Thoracic aorta (tissue), 2 donors: ENCODE measurements at places on chromosomes 12 and 14. TPM values are rescaled to one million over a fixed set of nuclear protein-coding genes. Genes with fewer than 3 reads are reported as not detected.

DNA sequence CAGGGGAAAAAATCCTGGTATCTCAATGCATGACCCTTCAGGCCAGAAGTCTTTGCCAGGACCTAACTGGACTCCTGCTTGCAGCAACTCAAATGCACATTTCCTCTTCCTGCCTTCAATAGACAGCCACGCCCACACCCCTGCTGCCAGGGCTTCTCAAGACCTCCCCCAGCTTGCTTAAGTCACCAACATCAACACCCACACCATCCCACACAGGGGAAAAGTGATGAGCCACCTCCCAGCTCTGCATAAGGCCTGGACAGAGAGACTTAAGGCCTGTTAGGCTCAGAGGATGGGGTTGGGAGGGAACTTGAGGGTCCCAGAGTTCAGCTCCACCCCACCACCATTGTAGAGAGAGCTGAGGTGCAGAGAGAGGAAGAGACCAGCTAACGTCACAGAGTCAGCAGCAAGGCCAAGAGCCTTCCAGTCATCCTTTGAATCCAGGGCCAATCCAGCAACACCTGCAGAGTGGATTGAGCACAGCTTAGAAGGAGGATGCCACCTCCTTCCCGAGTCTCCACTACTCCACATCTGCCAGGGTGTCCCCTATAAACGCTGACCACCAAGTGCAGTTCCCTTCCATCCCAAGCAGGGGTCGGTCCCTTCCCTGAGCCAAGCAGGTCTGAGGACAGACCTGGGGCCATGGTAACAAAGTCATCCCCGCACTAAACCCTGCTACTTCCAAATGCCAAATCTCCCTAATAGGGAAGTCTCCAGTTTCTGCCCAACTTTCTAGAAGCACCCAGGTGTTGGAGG is 50.0 kb downstream of the KDM2B start:
- H3K36me3 ChIP-seq, result no peaks in the 10 kb centered on the region
- H3K4me3 ChIP-seq, result no peak overlapping the region
- H3K27me3 ChIP-seq, result no peaks in the 10 kb centered on the region
- H3K4me1 ChIP-seq, result peaks cover 13% of the 10 kb centered on the region

DNA sequence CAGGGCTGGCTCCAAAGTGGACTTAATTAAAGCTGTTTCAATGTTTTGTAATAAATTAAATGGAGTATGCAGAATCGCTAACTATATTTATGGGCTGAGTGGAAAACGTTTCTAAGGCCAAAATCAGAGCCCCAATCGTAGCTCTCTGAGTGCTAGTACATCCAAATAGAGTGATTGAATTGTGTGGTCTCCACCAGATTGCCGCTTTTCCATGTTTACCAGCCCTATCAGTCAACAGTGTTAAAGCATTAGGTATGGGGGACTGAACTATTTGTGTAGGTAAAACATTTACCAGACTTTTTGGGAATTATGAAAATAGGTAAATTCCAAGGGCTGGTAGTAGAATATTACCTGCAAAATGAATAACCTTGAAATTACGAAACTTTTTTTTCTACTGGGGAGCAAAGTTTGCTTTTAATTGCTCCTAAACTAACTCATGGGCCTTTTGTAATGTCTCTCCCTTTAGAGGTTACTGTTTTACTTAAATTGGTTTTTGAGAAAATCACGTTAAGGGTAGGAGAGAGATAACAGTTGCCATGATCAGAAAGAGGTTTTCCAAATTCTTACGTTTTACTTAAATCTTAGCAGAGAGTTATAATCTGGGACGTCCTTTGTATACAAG is 28.0 kb upstream of the METAP2 start:
- H3K4me1 ChIP-seq, result no peaks in the 10 kb centered on the region
- H3K36me3 ChIP-seq, result no peaks in the 10 kb centered on the region
- no peak overlapping the region for H3K27ac ChIP-seq
- no peaks in the 10 kb centered on the region for H3K27me3 ChIP-seq

DNA sequence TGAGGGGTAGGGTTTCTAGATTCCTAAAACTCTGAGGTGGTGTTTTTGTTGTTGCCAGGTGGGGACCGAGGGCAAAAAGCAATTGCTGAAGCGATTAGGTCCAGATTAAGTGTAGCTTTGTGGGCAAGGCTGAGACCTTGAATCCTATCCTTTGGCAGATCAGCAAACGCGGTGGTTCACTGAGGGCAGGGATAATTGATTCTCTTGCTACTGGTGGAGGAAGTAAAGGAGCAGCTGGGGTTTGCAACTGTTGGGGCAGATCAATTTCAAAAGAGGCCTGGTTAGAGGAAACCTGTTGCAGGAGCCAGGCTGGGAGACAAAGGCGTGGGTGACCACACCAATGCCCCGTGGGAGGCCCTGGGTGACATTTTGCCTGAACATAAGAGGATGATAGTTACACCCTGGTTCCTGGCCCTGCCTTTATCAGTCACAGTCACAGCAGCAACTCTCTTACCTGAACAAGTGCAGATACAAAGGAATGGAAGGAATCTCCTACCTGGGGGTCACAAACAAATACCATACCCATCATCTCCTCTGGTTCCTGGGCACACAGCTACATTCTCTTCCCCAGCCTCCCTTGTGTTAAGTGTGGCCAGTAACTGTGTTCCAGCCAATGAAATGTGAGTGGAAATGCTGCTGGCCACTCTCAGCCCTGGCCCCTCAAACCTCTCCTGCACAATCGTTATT is 43.3 kb upstream of the RASSF3 start:
- no peak overlapping the region for H3K4me3 ChIP-seq
- no peaks in the 10 kb centered on the region for H3K27me3 ChIP-seq
- no peak overlapping the region for H3K27ac ChIP-seq
- DNase-seq, result no peak
- no peaks in the 10 kb centered on the region for H3K4me1 ChIP-seq

DNA sequence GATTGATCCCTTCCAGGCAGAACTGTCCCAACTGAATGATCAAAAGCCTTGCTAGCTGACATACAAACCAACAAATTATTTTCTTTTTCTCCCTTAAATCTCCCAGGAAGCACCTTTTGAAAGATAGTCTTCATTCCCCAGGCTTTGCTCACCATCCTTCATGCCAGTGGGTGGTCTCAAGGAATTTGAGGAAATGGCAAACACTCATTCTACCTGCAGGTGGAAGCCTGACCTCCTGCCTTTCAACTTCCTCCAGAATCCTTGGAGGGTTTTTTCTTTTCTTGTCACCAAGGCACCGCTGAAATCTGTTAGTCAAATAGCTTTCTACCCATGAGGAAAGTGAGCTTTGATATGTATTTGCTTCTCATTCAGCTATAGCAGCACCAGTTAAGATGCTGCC is 128.5 kb downstream of the WIF1 start:
- H3K36me3 ChIP-seq, result no peaks in the 10 kb centered on the region
- no peak for DNase-seq
- H3K27ac ChIP-seq, result no peak overlapping the region
- H3K4me1 ChIP-seq, result no peaks in the 10 kb centered on the region
- H3K4me3 ChIP-seq, result no peak overlapping the region

The ASCL1 gene
- not detected for total RNA-seq

The KRT2 gene
- 1.4 TPM for total RNA-seq

- no peaks in the 10 kb centered on the region for H3K27me3 ChIP-seq
- H3K4me1 ChIP-seq, result peaks cover 22% of the 10 kb centered on the region
- H3K27ac ChIP-seq, result no peak overlapping the region
- H3K36me3 ChIP-seq, result no peaks in the 10 kb centered on the region
- DNase-seq, result no peak
- peak overlapping the region; percentile 85 for H3K4me3 ChIP-seq
These were observed 931.4 kb downstream of the DIO2 start for GRCh38 chr14:79279645-79280597.

The ZDHHC22 gene
- not detected for total RNA-seq

The KRT78 gene
- total RNA-seq, result not detected

- no peaks in the 10 kb centered on the region for H3K4me1 ChIP-seq
- H3K27me3 ChIP-seq, result no peaks in the 10 kb centered on the region
- DNase-seq, result no peak
- H3K27ac ChIP-seq, result no peak overlapping the region
- no peak overlapping the region for H3K4me3 ChIP-seq
- H3K36me3 ChIP-seq, result no peaks in the 10 kb centered on the region
These were observed 220.7 kb downstream of the TTC6 start for GRCh38 chr14:37816135-37816534.

- peak overlapping the region; percentile 43 for H3K27ac ChIP-seq
- H3K4me1 ChIP-seq, result peaks cover 14% of the 10 kb centered on the region
- DNase-seq, result no peak
- H3K36me3 ChIP-seq, result no peaks in the 10 kb centered on the region
- H3K4me3 ChIP-seq, result peak overlapping the region; percentile 82
These were observed 565 bp downstream of the CCDC77 start for GRCh38 chr12:402029-402389.

GRCh38 chr14:54653712-54654469 is 87.0 kb downstream of the SAMD4A start:
- no peak for DNase-seq
- peaks cover 59% of the 10 kb centered on the region for H3K4me1 ChIP-seq
- H3K4me3 ChIP-seq, result no peak overlapping the region
- no peaks in the 10 kb centered on the region for H3K27me3 ChIP-seq
- no peaks in the 10 kb centered on the region for H3K36me3 ChIP-seq

The CSRP2 gene
- 75.0 TPM for total RNA-seq

The STXBP6 gene
- total RNA-seq, result 3.1 TPM

GRCh38 chr14:38583471-38583870 is 327.6 kb upstream of the CLEC14A start:
- no peaks in the 10 kb centered on the region for H3K36me3 ChIP-seq
- H3K27me3 ChIP-seq, result no peaks in the 10 kb centered on the region
- DNase-seq, result no peak
- H3K4me1 ChIP-seq, result no peaks in the 10 kb centered on the region

GRCh38 chr14:97626088-97626487 is 828.9 kb downstream of the VRK1 start:
- no peak overlapping the region for H3K27ac ChIP-seq
- H3K36me3 ChIP-seq, result no peaks in the 10 kb centered on the region
- H3K27me3 ChIP-seq, result no peaks in the 10 kb centered on the region
- DNase-seq, result no peak

DNA sequence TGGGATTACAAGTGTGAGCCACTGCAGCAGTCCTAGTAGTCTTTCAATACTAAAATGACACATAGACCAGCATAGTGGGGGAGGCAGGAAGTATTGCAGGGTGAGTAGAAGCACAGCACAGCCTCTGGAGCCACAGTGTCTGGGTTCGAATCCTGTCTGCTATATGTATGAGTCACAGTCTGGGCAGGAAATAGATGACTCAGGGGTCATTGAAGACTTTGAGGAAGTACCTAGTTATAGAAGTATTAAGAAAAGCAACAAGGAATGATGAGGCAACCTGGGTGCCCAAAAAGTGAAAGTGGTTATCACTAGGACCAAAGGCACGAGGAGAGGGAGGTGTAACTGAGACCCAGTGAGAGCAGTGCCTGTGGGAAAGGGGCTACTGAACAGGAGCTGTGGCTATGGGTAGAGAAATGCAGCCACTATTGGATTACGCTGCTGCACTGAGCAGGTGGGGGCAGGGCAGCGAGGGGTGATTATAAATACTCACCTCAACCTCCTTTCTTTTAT is 124.0 kb downstream of the PDE3A start:
- H3K4me1 ChIP-seq, result peaks cover 43% of the 10 kb centered on the region
- peak overlapping the region; percentile 0 for H3K4me3 ChIP-seq
- no peaks in the 10 kb centered on the region for H3K27me3 ChIP-seq
- DNase-seq, result peak; percentile 31

GRCh38 chr12:49019443-49020324 is 1.1 kb upstream of the PRKAG1 start:
- H3K4me3 ChIP-seq, result peak overlapping the region; percentile 90
- H3K27me3 ChIP-seq, result no peaks in the 10 kb centered on the region
- no peak for DNase-seq
- H3K4me1 ChIP-seq, result peaks cover 12% of the 10 kb centered on the region
- H3K27ac ChIP-seq, result peak overlapping the region; percentile 90
- peaks cover 14% of the 10 kb centered on the region for H3K36me3 ChIP-seq

DNA sequence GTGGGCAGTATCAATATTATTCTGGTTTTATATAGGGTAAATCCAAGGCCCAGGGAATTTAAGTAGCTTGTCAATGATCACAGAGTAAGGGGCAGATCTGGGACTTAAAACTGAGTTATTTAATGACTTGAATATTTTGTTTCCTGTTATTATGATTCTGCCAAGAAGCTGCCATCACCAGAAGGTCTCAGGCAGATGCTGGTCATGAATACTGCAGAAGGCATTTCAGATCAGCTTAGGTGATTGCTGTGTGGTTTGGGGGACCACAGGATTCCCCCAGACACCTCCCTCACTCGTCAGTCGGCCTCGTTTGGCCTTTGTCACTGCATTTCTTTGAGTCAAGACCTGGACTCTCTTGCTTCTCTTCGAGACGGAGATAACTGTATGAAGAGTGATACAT is 47.7 kb upstream of the EVL start:
- DNase-seq, result no peak
- H3K4me3 ChIP-seq, result no peak overlapping the region
- no peaks in the 10 kb centered on the region for H3K27me3 ChIP-seq

GRCh38 chr12:120342175-120343038 is 14.8 kb upstream of the PLA2G1B start:
- no peaks in the 10 kb centered on the region for H3K36me3 ChIP-seq
- H3K4me1 ChIP-seq, result no peaks in the 10 kb centered on the region
- DNase-seq, result no peak
- no peak overlapping the region for H3K4me3 ChIP-seq

DNA sequence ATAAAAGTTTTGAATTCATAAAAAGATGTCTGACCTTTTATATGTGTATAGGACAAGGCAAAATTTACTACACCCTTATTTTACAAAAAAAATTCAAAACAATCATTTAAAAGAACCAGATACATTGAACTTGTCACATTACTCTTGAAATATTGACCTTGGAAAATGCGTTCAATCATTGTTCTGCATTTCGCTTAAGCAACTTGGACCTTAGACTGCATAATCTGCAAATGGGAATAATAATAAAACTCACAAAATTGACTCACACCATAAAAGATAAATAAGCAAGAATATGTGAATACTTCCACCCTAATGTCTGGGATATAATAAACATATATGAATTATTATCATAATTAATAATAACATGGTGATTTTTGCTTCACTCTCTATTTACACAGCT is 69.4 kb upstream of the PTPRB start:
- no peak for DNase-seq
- H3K4me3 ChIP-seq, result no peak overlapping the region
- no peaks in the 10 kb centered on the region for H3K27me3 ChIP-seq
- H3K36me3 ChIP-seq, result no peaks in the 10 kb centered on the region

The LRRC43 gene
- not detected for total RNA-seq

GRCh38 chr14:105907276-105907675 is 380.9 kb downstream of the TMEM121 start:
- H3K36me3 ChIP-seq, result no peaks in the 10 kb centered on the region
- no peak overlapping the region for H3K27ac ChIP-seq
- H3K4me3 ChIP-seq, result no peak overlapping the region
- no peaks in the 10 kb centered on the region for H3K27me3 ChIP-seq
- no peaks in the 10 kb centered on the region for H3K4me1 ChIP-seq
- DNase-seq, result no peak

The RHNO1 gene
- total RNA-seq, result 10.8 TPM

The DDX47 gene
- total RNA-seq, result 51.1 TPM

GRCh38 chr12:89072294-89073026 is 279.8 kb downstream of the DUSP6 start:
- no peaks in the 10 kb centered on the region for H3K4me1 ChIP-seq
- no peak overlapping the region for H3K27ac ChIP-seq
- no peak for DNase-seq

- H3K4me3 ChIP-seq, result no peak overlapping the region
- DNase-seq, result no peak
- no peaks in the 10 kb centered on the region for H3K36me3 ChIP-seq
- peaks cover 3% of the 10 kb centered on the region for H3K27me3 ChIP-seq
- H3K4me1 ChIP-seq, result no peaks in the 10 kb centered on the region
- no peak overlapping the region for H3K27ac ChIP-seq
These were observed 18.3 kb downstream of the IL26 start for GRCh38 chr12:68207276-68207675.

GRCh38 chr14:82536566-82536965 is 1002.9 kb upstream of the SEL1L start:
- H3K36me3 ChIP-seq, result no peaks in the 10 kb centered on the region
- no peak overlapping the region for H3K27ac ChIP-seq
- H3K4me3 ChIP-seq, result no peak overlapping the region
- no peak for DNase-seq
